Nucleus accumbens (tissue), 56 donors: ENCODE measurements at places on chromosomes 12 and 14.

- no peak for DNase-seq
Measured at GRCh38 chr14:106187216-106187615, 660.8 kb downstream of the TMEM121 start.

GRCh38 chr12:93708952-93709351 lies 31.8 kb downstream of the CRADD start:
- no peak for DNase-seq

- no peak for DNase-seq
Measured at GRCh38 chr14:44099743-44100488, 407.2 kb downstream of the FSCB start.

DNA sequence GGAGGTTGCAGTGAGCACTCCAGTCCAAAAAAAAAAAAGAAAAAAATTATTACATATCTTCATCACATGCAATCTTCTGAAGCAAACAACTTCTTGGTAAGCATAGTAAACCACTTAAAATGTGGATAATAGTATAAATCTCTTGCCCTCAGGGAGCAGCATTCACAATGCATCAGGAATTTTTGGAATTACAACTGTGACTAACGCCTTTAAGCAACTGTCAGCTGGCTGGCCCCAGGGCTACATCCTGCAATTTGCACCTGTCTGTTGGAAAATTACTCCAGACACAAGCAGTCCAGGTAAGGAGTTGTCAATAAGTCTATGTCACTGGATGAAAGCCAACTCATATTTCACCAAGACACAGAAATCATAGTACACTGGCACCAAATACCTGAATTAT lies 5.5 kb upstream of the SLC7A7 start:
- no peak for DNase-seq

DNA sequence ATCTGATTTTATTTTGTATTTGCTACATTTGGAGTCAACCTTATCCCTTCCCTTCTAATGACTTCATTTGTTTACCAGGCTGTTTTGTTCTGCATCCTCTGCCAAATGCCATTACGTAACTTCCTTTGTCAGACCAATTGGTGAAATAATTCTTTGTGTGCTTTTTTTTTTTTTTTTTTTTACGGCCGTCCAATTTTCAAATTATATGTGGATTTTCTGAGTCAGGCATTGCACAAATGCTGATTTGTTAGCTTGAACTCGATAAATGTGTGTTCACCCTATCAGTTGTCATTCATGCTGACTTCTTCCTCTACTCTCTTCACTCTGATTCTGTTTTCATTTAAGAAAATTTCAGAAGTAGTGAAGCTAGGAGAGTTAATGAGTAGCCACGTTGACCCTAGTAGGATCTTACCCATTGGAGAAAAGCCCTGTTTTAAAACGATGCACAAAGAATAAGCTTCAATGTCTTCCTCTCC lies 386.2 kb downstream of the DIO2 start:
- no peak for DNase-seq

DNA sequence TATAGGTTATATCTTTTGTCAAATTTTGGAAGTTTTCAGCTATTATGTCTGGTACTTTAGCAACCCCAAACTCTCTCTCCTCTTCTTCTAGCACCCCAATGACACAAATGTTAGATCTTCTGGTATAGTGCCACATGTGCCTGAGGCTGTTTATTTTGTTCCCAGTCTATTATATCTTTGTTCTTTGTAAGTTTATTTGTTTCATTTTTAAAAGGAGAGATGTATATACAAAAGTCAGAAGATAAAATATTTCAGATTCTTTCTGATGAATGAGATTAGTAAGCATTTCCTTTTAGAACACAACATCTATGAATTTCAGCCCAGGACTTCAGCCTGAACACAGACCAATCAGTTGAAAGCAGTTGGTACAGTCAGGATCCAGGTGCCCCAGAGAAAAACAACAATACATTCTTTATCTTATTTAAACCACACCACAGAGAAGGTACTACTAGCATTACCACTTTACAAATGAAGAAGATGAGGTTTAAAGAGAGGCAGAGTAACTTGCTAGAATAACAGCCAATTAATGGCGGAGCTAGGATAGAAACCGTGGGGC lies 114.1 kb upstream of the BTG1 start:
- no peak for DNase-seq

DNA sequence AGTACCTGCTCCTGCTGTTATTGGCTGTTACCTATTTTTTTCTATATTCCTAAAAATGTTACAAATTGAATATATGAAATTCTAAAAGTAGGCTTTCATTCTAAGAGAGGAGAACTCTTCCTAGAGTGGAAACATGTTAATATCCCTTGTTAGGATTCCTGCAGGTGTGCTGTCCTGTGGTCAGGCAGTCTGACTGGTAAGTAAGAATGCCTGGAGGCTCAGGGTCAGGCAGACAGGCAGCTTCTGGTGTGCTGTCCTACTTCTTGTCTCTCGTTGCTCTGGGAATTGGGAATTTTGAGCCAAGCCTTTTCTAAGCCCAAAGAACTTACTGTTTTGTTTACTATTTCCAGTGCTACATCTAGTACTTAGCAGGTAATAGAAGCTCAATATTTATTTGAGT lies 10.3 kb downstream of the PPHLN1 start:
- no peak for DNase-seq
